Daoy (cell line): ENCODE measurements at places on chromosomes 11 and 22.

DNA sequence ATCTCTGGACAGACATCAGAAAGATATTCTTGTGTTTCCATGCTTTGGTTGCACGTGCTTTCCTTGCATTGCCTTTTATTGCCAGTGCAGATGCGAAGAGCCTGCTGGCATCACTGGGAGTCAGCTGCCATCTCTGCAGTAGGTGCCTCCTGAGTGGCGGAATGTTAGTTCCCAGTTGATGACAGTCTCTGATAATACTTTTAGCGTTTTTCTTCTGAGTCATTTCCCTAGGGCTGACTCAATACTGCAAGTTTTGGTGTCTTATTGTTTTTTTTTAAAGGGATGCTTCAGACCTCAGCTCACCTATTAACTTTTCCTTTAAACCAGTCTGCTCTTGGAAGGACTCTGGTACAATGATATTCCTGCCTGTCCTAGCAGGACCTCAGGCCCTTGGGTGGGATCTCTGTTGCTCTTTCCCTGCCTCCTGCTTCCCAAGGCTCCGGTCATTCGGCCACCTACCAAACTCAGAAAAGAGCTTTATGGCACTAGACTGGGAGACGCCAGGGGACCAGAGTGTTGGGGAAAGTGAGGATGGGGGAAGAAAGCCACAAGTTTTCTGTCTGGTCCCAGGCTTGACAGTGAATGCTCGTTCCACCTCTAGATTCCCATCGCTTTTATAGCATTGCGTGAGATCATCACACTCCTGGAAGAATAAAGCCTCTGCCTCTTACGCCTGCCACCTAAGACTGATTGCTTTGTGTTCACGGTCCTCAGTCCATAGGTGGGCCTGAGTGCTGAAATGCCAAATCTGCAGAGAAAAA, 308.7 kb downstream of the DDX10 start:
- DNase-seq: peak; percentile 79

DNA sequence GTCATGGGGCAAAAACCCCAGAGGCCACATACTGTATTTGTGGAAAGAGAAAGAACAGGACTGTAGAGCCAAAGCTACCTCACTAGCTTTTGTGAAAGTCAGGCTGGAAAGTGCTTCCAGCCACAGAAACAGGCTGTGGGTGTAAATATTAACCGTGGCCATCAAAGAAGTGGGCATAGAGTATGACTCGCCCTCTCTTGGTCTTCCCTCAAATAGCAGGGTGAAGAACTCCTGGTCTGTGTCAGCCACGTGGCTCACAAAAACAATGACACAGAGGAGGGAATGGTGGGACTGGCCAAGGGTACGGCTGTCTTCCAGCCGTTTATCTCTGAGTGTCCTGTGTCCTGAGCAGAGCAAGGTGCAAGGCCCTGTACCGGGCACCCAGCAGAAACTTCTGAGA, 37.6 kb upstream of the UBASH3B start:
- no peak for DNase-seq

GRCh38 chr11:65058012-65058411, 341 bp downstream of the NAALADL1 start:
- no peak for DNase-seq

DNA sequence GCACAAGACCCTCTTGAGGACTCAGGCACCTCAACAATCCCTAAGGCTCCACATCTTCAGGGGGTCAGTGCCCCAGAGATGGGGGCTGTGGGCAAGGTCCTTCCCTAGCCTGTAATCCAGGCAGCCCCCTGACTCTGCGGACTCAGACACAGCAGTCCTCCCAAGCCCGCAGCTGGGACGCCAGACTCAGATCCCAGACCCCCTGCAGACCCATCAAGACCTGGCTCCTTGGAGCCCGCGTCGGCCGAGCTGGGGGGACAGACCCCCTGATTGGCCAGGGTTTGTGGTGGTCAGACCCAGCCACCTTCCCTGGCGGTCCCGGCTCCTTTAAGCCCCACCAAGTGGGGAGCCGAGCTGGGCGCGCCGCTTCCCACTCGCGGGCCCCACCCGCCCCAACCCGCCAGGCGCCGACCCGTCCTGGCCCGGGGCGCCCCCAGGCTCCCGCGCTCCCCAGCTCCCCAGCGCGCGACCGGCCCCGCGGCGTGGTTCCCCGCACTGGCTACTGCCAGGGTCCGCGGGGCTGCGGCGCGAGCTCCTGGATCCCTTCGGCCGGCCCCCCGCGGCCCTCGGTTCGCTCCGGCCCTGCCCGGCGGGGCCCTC, 458 bp downstream of the OSBPL5 start:
- no peak for DNase-seq

DNA sequence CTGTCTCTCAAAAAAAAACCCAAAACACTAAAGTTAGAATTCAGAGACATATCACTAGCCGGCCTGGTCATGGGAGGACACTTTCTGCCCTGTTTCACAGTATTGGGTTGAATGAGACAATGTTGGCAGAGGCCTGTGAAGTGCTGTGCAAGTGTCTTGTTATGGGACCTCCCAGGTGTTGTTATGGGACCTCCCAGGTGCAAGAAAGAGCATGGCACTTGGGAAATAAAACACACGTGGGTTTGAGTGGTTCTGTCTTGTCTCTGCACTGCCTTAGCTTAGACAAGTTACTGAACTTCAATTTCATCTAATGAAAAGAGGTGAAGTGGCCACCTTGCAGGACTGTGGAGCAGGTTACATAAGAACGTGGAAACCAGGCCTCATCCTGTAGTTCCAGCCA, 28.9 kb upstream of the RAB1B start:
- DNase-seq: no peak

DNA sequence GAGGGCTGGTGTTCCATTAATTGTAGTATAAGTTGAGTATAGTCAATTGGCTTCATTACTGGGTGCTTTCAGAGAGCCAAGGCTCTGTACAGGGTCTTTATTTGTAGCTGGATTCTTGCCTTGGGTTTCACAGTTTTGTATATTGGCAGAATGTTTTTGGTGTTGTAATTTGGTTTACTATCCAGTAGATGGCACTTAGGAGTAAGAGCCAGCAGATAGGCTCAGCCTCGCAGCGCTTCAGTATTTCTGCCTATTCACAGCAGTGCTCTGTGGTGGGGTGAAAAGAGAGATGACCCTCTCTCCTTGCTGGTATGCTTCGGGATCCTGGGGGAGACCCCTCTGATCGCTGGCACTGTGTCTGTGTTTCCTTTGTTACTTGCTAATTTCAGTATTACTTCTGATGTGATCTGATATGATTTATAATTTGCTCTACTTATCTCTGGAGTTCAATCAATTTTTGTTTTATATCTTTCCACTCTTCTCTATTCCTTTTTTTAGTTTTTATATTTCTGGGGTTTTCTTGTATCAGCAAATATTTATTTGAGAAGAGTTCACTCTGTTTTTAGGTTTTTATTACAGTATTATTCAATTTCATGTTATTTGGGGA, 52.2 kb downstream of the ANO5 start:
- DNase-seq: peak; percentile 36

- no peak for DNase-seq
Observed at GRCh38 chr11:33919645-33920044, 27.8 kb upstream of the LMO2 start.

GRCh38 chr11:14026961-14027360, 64.4 kb downstream of the SPON1 start:
- DNase-seq: no peak

DNA sequence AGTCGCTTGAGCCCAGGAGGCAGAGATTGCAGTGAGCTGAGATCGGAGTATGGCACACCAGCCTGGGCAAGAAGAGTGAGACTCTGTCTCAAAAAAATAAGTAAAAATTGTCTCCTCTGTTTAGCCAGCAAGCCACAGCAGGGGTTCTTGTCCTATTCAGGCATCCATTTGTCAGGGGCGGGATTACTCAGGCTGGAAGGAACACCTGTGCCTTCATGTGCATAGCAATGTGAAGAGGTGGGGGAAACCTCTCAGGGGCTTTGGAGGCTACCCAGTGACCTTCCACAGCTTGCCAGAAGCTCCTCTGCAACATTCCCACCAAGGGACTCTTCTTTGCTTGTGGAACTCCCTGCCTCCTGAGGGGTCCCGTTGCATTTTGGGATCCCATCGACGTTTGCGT, 63.3 kb downstream of the FBLN1 start:
- no peak for DNase-seq

- no peak for DNase-seq
Observed at GRCh38 chr11:29809121-29809520, 207.7 kb downstream of the KCNA4 start.

GRCh38 chr11:100066399-100066798, 620.7 kb upstream of the ARHGAP42 start:
- DNase-seq: no peak

DNA sequence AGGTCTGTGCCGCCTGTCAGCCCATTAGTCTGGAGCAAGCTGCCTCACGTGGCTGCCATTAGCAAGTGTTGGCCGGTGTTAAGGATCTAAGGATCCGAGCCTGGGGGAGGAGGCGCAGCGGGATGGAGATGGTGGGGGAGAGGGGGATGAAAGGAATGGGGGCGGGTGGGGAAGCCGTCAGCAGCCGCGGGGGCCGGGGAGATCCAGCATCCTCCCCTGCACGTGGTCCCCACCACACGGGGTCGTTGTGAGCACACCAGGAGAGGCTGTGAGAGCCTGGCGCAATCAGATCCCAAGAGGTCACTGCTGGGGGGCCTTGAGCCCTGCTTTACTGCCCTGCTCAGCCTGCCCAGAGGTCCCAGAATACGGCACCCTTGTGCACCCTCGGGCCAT, 7.3 kb downstream of the CABP7 start:
- DNase-seq: peak; percentile 61

DNA sequence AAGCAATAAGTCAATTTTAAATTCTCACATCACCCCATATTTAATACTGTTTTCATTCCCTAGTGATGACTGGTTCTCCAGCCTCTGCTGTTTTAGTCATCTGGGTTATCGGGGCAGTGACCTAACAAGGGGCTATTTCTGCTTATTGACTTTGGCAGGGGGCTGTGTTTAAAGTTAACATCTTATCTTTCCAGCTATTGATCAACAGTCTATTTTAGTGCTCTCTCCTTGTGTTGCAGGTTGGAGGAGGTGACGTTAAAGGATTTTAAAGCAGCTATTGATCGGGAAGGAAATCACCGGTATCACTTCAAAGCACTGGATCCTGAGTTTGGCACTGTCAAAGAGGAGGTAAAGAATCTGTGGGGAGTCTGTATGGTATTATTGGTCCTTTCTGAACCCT, 7.7 kb upstream of the DLAT start:
- no peak for DNase-seq

DNA sequence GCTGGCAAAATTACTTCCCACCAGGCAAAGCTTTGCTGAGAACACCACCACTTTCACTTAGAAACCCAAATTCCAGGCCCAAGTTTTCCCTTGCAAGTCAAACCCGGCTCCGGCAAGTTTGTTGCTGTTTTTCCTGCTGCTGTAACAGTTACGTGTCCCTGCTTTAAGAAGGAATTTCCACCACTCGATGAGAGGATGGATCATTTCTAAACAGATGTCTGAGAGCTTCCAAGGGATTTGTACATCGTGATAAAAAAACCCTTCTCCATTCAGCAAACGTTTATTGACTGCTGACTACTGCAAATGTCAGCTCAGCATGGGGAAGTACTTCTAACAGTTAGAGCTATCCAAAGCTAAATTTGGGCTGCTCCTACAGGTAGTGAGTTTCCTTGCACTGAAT, 19.7 kb downstream of the P2RX3 start:
- no peak for DNase-seq

DNA sequence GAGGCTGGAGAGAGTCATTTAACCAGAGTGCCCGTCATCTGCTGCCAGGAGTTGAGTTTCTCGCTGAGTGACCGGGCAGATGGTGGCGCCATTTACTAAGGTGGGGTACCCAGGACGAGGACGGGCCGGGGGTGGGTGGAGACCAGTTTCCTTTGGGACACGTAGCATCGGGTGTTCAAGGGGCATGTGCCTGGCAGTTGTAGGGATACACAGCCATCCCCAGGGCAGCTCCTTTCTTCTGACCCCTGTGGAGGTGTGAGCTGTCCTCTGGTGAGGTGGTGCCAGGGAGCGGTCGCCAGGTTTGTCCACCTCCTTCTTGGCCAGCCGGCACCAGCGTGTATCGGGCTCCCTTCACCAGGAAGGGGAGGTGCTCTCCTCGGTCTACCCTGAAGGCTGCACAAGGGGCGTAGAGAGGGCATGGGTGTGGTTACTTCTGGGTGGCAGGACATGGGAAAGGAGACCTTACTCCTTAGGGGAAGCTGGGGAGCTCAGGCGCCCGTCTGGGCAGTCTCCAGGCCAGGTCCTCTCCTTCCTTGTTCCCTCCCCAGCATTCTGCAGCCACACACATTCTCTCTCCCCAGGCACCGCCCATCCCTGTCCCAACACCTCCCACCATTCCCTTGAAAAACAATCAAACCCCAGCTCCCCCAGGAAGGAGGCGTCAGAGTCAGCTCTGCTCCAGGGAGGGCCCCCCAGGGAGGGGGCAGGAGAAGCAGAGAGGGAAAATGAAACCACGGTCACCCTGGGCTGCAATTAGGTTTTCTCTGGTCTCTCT, 10.3 kb upstream of the MB start:
- DNase-seq: peak; percentile 99

DNA sequence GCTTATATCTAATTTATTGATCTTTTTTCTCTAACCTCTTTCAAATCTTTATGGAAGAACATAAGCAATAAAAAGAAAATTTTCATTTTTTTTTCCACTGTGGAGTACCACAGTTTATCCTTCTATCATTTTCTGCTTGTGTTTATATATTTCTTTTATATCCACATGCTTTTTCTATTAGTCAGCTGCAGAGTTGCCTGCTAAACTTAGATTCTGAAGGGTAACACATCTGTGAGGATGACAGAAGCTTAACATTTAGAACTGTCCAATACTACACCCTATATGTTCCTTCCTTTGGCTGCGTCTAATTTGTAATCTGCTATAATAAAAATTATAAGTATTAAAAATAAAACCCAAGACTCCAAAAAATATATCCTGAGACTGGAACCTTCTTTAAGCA, 20.8 kb downstream of the CCDC90B start:
- DNase-seq: no peak

DNA sequence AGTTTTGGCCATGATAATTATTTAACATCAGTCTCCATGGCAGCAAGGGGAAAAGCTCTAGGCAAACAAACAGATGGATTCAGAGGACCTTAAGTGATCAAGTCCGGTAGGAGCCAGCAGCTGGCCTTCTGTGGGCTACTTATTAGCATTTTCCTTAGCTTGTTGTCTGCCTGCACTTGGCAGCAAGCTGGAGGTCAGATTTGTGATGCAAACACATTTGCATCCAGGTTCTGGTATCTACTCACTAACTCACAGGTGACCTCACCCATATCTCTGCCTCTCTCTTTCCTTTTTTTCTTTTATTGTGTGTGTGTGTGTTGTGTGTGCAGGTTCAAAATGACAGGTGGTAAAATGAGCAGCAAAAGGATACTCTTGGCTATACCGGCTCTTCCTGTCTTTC, 32.3 kb downstream of the ARHGAP42 start:
- peak; percentile 3 for DNase-seq
